GM12878 (cell line): ENCODE measurements at places on chromosomes 3 and 15.

GRCh38 chr3:62586356-62586755 is 213.0 kb upstream of the FEZF2 start:
- DNase-seq: no peak

DNA sequence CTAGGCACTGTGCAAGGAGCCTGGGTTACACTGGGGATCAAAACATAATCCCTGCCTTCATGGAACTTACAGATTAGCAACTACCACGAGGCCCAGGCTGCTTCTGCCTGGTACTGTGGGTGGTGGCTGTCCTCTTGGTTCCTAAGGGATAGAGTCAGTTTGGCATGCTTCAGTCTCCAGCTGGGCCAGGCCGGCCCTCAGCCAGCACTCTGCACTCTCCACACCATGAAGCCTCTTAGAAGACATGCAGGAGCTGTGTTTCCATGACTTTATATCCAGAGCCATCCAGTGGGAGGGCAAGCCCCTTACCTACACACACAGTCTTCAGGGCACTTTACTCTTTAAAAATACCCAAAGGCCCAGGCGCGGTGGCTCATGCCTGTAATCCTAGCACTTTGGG is 54.4 kb downstream of the ATP1B3 start:
- no peak for DNase-seq

- no peak for DNase-seq
Observed at GRCh38 chr3:140363801-140364200, 314.1 kb upstream of the TRIM42 start.

DNA sequence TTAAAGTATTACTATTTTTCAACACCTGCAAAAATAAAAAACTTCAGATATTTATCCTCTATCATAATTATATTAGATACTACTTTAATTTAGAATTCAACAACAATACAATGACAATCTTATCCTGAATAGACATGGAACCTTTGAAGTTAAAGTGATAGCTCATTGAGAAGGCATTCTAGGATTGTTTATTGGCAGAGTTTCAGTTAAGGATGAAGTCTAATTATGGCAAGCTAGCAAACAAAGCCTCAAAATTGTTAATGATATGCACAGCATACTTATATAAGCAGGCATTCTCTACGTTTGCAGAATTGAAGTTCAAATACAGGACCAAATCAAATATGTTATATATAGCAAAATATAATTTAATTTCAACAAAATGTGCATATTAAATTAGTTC is 91.2 kb upstream of the ABI3BP start:
- no peak for DNase-seq

DNA sequence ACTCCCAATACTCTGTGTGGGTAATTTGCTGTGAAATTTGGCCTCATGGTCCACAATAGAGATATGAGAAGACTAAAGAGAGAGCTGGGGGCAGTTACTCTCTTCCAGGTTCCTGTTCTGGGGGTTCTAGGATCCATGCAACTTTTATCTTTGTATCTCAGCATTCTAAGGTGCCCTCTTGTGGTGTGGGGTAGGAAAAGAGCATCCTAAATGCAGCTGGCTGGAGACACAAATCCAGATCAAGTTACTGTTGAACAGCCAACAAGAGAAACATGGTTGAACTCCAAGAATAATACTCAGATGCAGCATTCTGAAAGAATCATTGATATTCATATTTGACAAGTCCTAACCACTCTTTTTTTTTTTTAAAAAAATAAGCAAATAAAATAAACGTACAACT is 238.2 kb downstream of the GREM1 start:
- DNase-seq: no peak

DNA sequence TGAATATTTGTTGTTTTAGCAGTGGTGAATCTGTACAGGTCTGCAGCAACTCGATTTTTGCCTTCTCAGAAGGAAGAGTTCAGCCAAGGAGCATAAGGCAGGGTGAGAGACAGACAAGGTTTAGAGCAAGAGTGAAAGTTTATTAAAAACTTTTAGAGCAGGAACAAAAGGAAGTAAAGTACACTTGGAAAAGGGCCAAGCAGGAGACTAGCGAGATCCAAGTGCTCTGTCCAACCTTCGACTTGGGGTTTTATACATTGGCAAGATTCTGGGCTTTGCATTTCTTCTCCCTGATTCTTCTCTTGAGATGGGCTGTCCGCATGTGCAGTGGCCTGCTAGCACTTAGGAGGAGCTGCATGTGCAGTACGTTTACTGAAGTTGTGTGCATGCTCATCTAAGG is 46.7 kb upstream of the AADACL2 start:
- no peak for DNase-seq

DNA sequence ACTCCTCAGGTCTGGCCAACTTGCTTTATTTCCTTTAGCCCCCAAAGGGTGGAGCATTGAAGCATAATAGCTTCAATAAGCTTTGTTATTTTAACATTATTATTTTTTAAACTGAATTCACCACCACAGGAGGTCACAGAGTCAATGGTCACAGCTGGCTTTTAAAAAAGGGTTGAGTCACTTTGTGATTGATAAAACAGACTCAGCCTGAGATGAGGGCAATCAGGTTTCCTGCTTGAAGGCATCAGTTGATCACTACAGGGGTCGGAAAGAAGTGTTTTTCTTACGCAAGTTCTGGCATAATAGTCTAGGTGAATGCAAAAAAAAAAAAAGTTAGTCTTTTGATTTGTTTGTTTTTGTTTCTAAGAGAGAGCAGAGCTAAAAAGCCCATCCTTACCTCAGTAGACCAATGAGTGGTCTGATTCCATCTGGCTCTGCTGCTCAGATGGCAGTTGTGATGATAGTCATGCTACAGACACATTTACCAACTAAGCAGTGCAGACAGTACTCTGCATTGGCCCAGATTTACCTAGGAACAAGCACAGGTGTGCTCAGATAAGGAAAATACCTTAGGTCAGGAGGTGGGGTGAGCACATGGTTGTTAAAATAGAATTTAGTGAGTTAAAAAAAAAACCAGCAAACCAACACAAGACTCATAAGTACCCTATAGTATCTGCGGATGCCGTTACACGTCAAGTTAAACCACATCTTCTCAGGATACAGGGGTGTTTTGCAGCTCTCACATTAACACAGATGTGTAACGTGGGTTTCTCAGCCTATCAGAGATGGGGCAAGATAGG is 22.6 kb downstream of the ZNF80 start:
- no peak for DNase-seq

- no peak for DNase-seq
Observed at GRCh38 chr3:38084334-38085310, 45.6 kb downstream of the DLEC1 start.

- no peak for DNase-seq
Observed at GRCh38 chr3:137761563-137762503, 2.3 kb upstream of the SOX14 start.

- DNase-seq: no peak
Observed at GRCh38 chr3:56997675-56998074, 62.8 kb upstream of the SPATA12 start.
